Non-pigmented ciliary epithelial cell (primary cell): ENCODE measurements at places on chromosomes 6 and 20.

GRCh38 chr6:30152016-30152673 is 8.9 kb downstream of the TRIM10 start:
- no peak for DNase-seq

GRCh38 chr6:119324718-119325117 is 24.8 kb downstream of the MAN1A1 start:
- no peak for DNase-seq

- DNase-seq: no peak
Measured at GRCh38 chr20:32510601-32511357, 74.4 kb downstream of the NOL4L start.

- no peak for DNase-seq
Measured at GRCh38 chr6:33593414-33593727, 13.3 kb upstream of the BAK1 start.

GRCh38 chr6:137353346-137353745 is 134.2 kb upstream of the IFNGR1 start:
- no peak for DNase-seq

DNA sequence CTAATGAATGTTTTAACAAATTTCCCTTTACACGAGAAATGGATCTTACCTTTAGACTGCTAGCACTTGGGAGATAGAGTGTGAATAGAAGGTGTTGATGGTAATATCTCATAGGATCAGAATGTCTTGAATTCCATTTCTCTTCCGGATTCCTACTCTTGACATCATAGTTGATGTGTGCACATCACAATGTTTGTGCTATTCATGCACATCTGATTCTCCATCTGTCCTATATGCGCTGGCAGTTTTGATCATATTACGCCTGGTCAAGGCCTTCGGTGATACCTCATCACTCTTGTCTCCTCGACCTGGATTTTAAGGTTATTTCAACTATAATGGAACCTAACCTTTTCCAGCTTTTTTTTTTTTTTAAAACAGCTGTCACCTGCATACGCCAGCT is 16.8 kb upstream of the ACAT2 start:
- no peak for DNase-seq

DNA sequence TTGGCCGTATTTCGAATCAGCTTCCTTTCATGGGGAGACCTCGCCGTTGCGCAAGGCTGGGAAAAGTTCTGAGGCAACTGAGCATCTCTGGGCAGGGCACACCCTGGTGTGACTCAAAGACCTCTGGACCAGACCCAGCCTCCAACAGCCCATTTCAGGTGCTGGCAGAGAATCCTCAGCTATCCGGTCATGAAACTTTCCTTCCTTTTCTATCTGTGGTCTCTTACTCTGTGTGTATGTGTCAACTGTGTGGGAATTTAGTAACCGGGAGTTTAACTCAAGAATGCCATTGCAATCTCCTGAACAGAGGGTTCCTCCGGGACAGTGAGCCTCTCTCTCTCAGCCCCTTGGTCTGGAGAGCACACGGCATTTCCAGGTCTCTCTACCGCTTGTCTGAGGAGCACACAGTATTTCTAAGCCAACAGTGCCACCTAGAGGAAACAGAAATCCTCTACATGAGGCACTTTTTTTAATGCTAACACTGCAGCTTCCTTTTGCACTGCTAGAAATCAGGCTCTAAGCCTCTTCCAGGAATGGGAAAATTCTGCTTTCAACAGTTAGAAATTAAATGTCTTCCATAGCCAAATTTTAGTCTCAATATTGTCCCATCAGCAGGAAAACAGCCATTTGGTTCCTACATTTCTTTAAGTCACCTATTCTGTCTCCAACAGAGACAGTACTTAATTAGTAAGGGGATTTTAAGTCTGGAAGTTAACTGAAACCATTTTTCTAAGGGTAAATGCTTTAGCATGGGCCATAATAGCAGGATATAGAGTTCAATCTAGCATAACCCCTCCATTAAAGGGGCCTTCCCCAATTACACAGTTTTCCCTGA is 32.7 kb downstream of the PLN start:
- DNase-seq: peak; percentile 63

DNA sequence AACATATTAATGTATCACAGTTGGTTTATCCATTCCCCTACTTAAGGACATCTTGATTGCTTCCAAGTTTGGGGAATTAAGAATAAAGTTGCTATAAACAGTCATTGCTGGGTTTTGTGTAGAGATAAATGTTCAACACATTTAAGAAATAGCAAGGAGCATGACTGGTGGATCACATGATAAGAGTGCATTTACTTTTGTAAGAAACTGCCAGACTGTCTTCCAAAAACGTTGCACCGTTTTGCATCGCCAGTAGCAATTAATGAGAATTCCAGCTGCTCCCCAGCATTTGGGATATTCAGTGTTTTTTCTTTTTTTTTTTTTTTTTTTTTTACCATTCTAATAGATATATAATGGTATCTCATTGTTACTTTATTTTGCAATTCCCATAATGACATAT is 695.7 kb upstream of the GJE1 start:
- DNase-seq: no peak

DNA sequence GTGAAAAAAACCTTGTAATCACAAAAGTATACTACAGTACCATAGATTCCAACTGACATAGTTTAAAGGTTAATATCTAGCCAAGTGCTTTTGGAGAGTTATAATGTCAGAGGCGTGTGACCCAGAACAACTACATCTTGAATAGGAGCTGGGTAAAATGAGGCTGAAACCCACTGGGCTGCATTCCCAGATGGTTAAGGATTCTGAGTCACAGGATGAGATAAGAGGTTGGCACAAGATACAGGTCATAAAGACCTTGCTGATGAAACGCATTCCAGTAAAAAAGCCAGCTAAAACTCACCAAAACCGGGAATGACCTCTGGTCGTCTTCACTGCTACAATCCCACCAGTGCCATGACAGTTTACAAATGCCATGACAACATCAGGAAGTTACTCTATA is 22.4 kb upstream of the KIAA0408 start:
- DNase-seq: no peak

GRCh38 chr6:24408719-24409410 is 6.1 kb downstream of the MRS2 start:
- no peak for DNase-seq

GRCh38 chr6:55276745-55277530 is 50.3 kb upstream of the GFRAL start:
- DNase-seq: peak; percentile 18

GRCh38 chr6:112384511-112384910 is 37.4 kb downstream of the RFPL4B start:
- no peak for DNase-seq

DNA sequence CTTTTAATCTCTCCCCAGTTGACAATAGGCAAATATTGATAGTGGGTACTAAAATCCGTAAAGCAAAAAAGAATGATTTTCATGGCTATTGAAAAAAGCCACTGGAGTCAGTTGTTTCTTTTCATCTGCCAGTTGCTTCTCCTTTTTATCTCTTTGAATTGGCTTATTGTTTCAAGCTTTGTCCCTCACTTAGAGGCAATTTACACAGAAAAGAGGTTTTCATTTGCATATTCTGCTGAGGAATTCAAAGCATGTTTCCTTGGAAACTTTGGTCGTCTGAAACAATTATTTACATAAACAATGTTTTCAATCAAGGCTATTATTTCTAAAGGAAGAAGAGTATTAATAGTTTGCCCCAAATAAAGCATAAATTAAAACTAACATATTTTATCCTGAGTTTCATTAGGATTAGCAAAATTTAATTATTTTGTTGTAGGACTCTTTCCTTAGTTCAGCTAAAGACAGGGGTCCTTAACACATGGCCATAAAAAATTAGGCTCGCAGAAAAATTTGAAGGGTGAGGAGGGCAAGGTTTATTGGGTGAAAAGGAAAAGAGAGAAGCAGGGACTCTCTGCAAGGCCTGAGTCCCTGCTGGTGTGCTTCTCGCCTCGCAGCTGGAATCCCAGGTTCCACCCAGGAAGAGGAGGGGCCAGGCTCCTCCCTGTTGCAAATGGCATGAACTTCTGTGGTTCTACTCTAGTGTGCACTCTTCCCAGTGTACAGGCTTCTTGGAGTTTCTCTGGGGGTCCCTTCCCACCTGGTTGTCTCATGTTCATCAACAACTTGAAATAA is 138.8 kb upstream of the LAMA2 start:
- no peak for DNase-seq

DNA sequence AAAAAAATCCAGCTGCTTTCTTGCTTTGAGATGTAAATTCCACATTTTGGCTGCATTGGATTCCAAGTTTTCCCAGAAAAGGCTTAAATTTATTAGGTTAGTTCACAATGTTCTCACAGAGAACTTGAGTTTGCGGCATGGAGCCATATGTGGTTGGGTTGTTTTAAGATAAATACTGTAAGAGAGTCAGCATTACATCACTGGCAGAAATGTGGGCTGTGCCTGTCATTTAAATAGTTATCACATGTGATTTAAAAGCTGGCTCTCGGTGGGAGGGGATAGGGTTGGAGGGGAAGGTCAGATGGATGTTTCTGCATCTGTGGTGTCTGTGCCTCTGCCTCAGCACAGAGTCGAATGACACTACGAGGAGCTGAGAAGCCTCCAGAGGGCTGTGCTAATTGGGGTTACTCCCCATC is 73.8 kb upstream of the SCP2D1 start:
- peak; percentile 46 for DNase-seq

GRCh38 chr6:42104095-42104803 is 38.2 kb downstream of the C6orf132 start:
- DNase-seq: no peak

- DNase-seq: no peak
Measured at GRCh38 chr6:108805611-108806167, 42.5 kb upstream of the ARMC2 start.
